ENCODE measurements at places on chromosomes 2 and 18. TPM values are rescaled to one million over a fixed set of nuclear protein-coding genes. Genes with fewer than 3 reads are reported as not detected.

GREB1L gene
- total RNA-seq = 1.8 TPM

RNU2-63P gene
- total RNA-seq = under 0.01 TPM

ADRA2B gene
- total RNA-seq = 0.08 TPM

ATOH8 gene
- total RNA-seq = not detected

NLRC4 gene
- total RNA-seq = not detected

ACVR1C gene
- total RNA-seq = 0.30 TPM

HOXD12 gene
- total RNA-seq = not detected

YWHAQ gene
- total RNA-seq = 292 TPM

FBXO48 gene
- 0.72 TPM for total RNA-seq

CASP8 gene
- 15.6 TPM for total RNA-seq

LTBP1 gene
- total RNA-seq = 72.8 TPM

STPG4 gene
- total RNA-seq = not detected

IL1R2 gene
- 12.9 TPM for total RNA-seq

Data from hair follicular keratinocyte (primary cell).